ENCODE measurements at places on chromosomes 2 and 18. TPM values are rescaled to one million over a fixed set of nuclear protein-coding genes. Genes with fewer than 3 reads are reported as not detected.

Gene SERPINB3
- not detected for total RNA-seq

Gene NT5DC4
- not detected for total RNA-seq

Gene SMAD7
- total RNA-seq: 18.9 TPM

Gene COL4A3
- total RNA-seq: 6.2 TPM

Gene ETAA1
- total RNA-seq: 5.4 TPM

Gene CNNM3
- 15.7 TPM for total RNA-seq

Gene FMNL2
- 9.2 TPM for total RNA-seq

Gene POTEI
- total RNA-seq: not detected

Gene ARID5A
- total RNA-seq: 39.2 TPM

Gene ID2
- 29.5 TPM for total RNA-seq

Gene CXCR1
- total RNA-seq: 0.15 TPM

Gene OR6B2
- total RNA-seq: not detected

Gene CCDC68
- 3.2 TPM for total RNA-seq

Gene SLC30A3
- total RNA-seq: 6.0 TPM

Gene LHCGR
- total RNA-seq: 0.19 TPM

Gene DNAJC5G
- 1.7 TPM for total RNA-seq

Gene MAP3K19
- total RNA-seq: not detected

Gene COQ10B
- 33.2 TPM for total RNA-seq

All from heart right ventricle (tissue), 16 donors.